Naive B cell (primary cell): ENCODE measurements at places on chromosomes 6 and 20. TPM values are rescaled to one million over a fixed set of nuclear protein-coding genes. Genes with fewer than 3 reads are reported as not detected.

- H3K36me3 ChIP-seq: no peaks in the 10 kb centered on the region
- H3K27ac ChIP-seq: no peak within 1 kb of the TSS
- H3K27me3 ChIP-seq: no peaks in the 10 kb centered on the region
Measured at GRCh38 chr6:132659082-132659481, at the start of gene TAAR1. TAAR1 (minus strand) TSS chr6:132659182; CDS start chr6:132646003, 13,179 bp downstream.

GRCh38 chr20:33560026-33560425 is 70.1 kb downstream of the CBFA2T2 start:
- H3K27me3 ChIP-seq: no peaks in the 10 kb centered on the region
- no peak overlapping the region for H3K4me3 ChIP-seq
- peaks cover 4% of the 10 kb centered on the region for H3K36me3 ChIP-seq
- H3K4me1 ChIP-seq: peaks cover 16% of the 10 kb centered on the region
- H3K27ac ChIP-seq: peak overlapping the region; percentile 44

CTAGE9 gene
- polyA plus RNA-seq: not detected

- no peak for DNase-seq
- no peak overlapping the region for H3K4me3 ChIP-seq
- no peaks in the 10 kb centered on the region for H3K27me3 ChIP-seq
- peaks cover 10% of the 10 kb centered on the region for H3K36me3 ChIP-seq
- no peaks in the 10 kb centered on the region for H3K4me1 ChIP-seq
Measured at GRCh38 chr6:156517088-156517487, 260.1 kb upstream of the ARID1B start.

DNA sequence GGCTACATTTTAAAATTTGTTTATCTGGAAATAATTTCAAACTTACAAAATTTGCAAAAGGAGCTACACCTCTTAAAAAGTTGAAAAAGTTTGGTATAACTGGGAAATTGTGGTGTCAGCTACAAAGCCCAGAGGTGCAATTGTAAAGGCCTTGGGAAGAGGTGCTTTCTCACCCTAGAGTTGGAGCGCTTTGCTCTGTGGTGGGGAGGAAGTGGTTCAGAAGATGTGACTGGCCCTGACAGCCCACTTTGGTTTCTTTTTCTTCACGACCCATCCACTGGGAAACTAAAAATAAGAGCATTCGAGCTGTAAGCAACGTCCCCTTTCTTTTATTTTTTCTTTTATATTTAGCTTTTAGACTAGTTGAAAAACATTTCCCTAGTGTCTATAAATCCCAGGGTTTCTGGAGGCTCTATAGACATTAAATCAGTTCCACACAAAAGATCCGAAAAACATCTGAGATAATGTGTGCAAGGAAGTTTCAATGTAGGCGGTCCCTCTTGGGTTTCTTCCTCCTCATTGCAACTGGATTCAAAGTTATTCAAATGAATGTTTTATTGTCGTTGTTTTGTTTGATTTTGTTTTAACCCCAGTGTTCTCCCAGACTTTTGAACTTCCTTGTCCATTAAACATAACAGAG is 397.8 kb downstream of the KIF16B start:
- peak; percentile 9 for DNase-seq
- no peaks in the 10 kb centered on the region for H3K27me3 ChIP-seq
- H3K4me1 ChIP-seq: peaks cover 36% of the 10 kb centered on the region
- H3K4me3 ChIP-seq: peak overlapping the region; percentile 67
- peak overlapping the region; percentile 61 for H3K27ac ChIP-seq

HEY2 gene
- 0.17 TPM for polyA plus RNA-seq

GRCh38 chr20:45445805-45446562 is 23.6 kb upstream of the WFDC2 start:
- no peak overlapping the region for H3K4me3 ChIP-seq
- peaks cover 5% of the 10 kb centered on the region for H3K4me1 ChIP-seq
- DNase-seq: no peak
- H3K27me3 ChIP-seq: peaks cover 13% of the 10 kb centered on the region
- H3K27ac ChIP-seq: no peak overlapping the region

GRCh38 chr6:43848671-43849391 is 78.8 kb downstream of the VEGFA start:
- no peak overlapping the region for H3K27ac ChIP-seq
- DNase-seq: no peak
- H3K27me3 ChIP-seq: peaks cover 14% of the 10 kb centered on the region

PIM1 gene
- polyA plus RNA-seq: 23.0 TPM

- peak overlapping the region; percentile 91 for H3K27ac ChIP-seq
- DNase-seq: no peak
- peaks cover 50% of the 10 kb centered on the region for H3K4me1 ChIP-seq
- peak overlapping the region; percentile 97 for H3K4me3 ChIP-seq
- H3K36me3 ChIP-seq: no peaks in the 10 kb centered on the region
Measured at GRCh38 chr20:3158968-3159431, 665 bp downstream of the FASTKD5 start.

SPATA25 gene
- not detected for polyA plus RNA-seq

GRCh38 chr6:45928721-45929305 is 86.8 kb downstream of the CLIC5 start:
- peaks cover 6% of the 10 kb centered on the region for H3K27me3 ChIP-seq
- no peak overlapping the region for H3K4me3 ChIP-seq
- H3K36me3 ChIP-seq: no peaks in the 10 kb centered on the region

DNA sequence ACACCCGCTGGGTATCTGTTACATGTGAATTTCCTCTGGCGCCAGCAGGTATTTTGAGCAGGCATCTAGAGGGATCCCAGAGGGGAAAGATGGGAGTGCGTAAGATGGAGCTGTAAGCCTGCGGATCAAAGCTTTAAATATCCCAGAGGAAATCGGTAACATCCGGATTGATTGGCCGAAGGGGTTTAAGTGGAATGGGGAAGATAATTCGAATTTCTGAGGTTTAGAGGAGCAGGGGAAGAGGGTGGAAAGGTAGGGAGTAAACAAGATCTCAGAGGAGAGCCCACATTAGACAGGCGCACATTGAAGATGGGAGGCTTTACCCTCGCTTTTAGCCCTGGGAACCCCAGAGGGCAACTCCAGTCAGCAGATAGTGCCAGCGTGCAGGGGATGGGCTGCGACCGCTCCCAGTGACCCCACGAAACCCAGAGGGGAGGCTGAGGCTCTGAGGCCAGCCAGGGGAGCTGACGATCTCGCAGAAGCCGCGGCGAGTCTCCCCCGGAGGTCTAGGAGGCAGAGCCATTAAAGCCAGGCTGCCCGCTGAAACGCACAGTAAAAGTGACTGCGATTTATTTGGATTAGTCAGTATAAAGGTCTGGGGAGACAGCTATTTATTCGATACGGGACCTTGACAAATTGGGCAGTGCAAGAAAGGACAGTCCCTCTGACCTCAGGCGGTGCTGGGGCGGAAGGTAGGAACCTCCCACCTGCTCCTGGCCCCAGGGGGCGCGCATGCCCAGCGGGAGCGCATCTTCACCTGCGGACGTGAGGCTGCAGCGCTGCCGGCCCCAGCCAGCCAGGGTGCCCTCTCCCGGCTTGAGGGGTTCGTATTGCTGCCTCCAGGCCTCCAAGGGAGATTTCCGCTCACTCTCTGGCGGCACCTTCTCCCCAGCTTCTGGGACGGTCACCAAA is 34.3 kb upstream of the TCF21 start:
- H3K4me3 ChIP-seq: peak overlapping the region; percentile 20
- H3K27ac ChIP-seq: no peak overlapping the region
- DNase-seq: no peak
- H3K27me3 ChIP-seq: peaks cover 58% of the 10 kb centered on the region

- H3K4me1 ChIP-seq: no peaks in the 10 kb centered on the region
- H3K4me3 ChIP-seq: no peak overlapping the region
- H3K27ac ChIP-seq: peak overlapping the region; percentile 7
- DNase-seq: no peak
- peaks cover 57% of the 10 kb centered on the region for H3K27me3 ChIP-seq
Measured at GRCh38 chr20:57326667-57327455, 2.7 kb upstream of the SPO11 start.

GRCh38 chr6:169669147-169669546 is 32.7 kb downstream of the WDR27 start:
- H3K4me3 ChIP-seq: no peak overlapping the region
- H3K4me1 ChIP-seq: no peaks in the 10 kb centered on the region
- peaks cover 19% of the 10 kb centered on the region for H3K36me3 ChIP-seq
- no peak for DNase-seq
- no peak overlapping the region for H3K27ac ChIP-seq

DNA sequence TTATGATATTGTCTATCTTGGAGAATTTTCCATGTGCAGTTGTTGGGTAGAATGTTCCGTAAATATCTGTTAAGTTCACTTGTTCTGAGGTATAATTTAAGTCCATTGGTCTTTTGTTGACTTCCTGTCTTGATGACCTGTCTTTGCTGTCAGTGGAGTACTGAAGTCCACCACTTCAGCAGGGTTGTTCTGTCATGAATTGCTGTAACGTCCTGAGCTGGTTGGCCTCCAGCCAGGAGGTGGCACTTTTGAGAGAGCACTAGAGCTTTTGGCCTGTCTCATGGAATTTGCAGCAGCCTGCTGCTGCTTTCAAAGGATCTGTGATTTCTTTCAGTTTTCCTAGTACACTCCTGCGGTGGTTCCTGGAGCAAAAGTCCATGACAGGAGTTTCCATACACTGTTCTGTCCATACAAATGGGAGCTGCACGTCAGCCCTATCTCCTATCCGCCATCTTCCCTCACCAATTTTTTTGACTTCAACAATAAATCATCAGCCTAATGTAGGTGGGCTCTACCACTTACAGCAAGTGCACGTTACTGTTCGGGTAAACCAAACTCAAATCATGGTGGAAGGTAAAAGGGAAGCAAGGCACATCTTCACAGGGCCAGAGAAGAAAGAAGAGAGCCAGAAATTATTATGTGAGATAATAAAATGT is 46.9 kb upstream of the TRERF1 start:
- H3K4me1 ChIP-seq: no peaks in the 10 kb centered on the region
- no peak overlapping the region for H3K27ac ChIP-seq
- DNase-seq: no peak
- no peak overlapping the region for H3K4me3 ChIP-seq

GRCh38 chr20:31858760-31859083 is 11.6 kb downstream of the DUSP15 start:
- H3K27me3 ChIP-seq: peaks cover 15% of the 10 kb centered on the region
- DNase-seq: no peak
- H3K4me3 ChIP-seq: no peak overlapping the region
- H3K4me1 ChIP-seq: peaks cover 14% of the 10 kb centered on the region

MACROD2 gene
- polyA plus RNA-seq: 49.3 TPM

DNA sequence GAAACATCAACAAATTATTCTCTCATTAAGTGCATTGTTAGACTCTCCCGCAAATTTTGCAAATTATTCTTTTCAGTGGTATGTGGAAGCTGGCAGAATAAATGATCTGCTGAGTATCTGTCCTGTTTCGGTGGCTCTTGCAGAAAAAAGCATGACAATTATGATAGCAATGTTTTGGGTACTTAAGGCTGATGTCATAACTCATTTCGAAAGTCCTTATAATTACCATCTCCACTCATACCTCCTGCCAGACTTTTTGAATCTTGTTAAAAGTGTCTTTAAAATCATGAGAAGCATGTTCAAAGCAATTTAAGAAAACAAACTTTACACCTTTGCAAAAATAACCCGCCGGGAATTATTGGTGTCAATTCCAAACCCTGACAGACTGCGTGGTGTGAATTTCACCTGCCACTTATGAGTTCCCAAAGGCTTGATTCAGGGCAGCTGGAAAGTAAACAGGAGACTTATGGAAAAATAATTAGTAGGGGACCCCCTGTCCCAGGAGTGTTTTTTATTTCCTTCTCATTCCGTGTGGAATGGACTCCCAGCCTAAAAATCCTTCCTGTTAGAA is 87.6 kb upstream of the E2F3 start:
- peaks cover 5% of the 10 kb centered on the region for H3K36me3 ChIP-seq
- H3K27ac ChIP-seq: no peak overlapping the region
- H3K4me1 ChIP-seq: peaks cover 3% of the 10 kb centered on the region
- DNase-seq: no peak

DNA sequence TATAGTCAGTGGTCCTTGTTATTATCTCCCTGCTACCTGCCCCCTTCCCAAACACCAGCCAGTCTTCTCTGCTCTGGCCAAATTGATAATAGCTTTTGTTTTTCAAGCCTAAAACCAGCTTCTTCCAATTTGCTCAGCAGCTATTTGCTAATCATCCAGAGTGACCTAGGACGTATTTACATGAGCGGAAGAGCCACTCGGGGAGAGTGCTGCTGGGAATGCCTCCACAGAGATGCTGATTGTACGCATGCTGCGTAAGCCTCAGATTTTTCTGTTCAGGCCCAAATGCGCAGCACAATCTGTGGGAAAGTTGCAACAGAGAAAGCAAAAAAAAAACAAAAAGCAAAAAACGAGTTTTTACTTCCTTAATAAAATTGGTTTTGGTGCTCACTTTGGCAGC is 24.4 kb upstream of the ID1 start:
- H3K4me3 ChIP-seq: no peak overlapping the region
- DNase-seq: no peak
- no peak overlapping the region for H3K27ac ChIP-seq
- peaks cover 3% of the 10 kb centered on the region for H3K4me1 ChIP-seq

- H3K27ac ChIP-seq: peak overlapping the region; percentile 97
- H3K4me3 ChIP-seq: peak overlapping the region; percentile 97
- DNase-seq: peak; percentile 44
- peaks cover 2% of the 10 kb centered on the region for H3K36me3 ChIP-seq
- H3K4me1 ChIP-seq: peaks cover 34% of the 10 kb centered on the region
- no peaks in the 10 kb centered on the region for H3K27me3 ChIP-seq
Measured at GRCh38 chr6:31898383-31899011, 999 bp upstream of the EHMT2 start.

DNA sequence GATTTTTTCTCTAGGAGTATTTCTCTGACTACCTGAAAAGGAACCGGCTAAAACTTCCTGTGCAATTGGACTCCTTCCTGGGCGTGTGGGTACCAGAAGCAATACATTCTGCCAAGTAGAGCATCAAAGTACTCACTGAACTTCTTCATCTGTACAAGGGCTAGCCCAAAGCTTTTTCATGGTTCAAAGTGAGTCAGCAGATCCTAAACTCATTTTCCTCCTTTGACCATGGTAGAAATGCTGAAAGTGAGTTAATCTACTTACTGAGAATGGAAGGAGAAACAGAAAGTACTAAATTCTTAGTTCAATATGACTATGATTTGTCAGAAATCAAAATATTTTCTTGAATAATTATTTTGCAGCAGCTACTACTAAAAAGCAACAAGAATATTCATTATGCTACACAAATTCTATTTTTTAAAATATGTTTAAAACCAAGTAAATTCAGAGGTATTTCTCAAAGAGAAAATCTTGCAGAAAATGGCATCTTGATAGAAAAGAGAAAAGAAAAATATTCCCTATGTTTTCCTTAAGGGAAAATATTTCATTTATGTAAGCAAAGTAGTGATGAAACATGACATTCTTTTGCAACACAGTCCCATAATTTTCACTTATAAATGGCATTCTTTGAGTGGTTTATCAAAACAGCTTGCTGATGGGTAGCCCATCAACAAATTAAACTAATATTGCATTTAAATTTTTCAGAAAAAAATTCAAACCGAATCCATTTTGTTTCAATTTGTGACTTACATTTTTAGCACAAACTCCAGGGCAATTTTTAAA is 3.7 kb upstream of the BEND6 start:
- no peak overlapping the region for H3K4me3 ChIP-seq
- H3K4me1 ChIP-seq: peaks cover 14% of the 10 kb centered on the region
- no peaks in the 10 kb centered on the region for H3K36me3 ChIP-seq
- H3K27ac ChIP-seq: no peak overlapping the region
- no peak for DNase-seq

SLCO4A1 gene
- polyA plus RNA-seq: 4.6 TPM

GRCh38 chr6:34248198-34248726 is 544 bp downstream of the SMIM29 start:
- no peaks in the 10 kb centered on the region for H3K27me3 ChIP-seq
- peak overlapping the region; percentile 96 for H3K4me3 ChIP-seq

VGLL2 gene
- not detected for polyA plus RNA-seq

CBLN4 gene
- polyA plus RNA-seq: not detected
